ENCODE measurements at places on chromosomes 3 and 15.
A peak's percentile ranks its signal among the peaks of the same experiment; 100 is the strongest.

GRCh38 chr3:168272343-168272985, 176.7 kb upstream of the GOLIM4 start:
- no peak for DNase-seq

DNA sequence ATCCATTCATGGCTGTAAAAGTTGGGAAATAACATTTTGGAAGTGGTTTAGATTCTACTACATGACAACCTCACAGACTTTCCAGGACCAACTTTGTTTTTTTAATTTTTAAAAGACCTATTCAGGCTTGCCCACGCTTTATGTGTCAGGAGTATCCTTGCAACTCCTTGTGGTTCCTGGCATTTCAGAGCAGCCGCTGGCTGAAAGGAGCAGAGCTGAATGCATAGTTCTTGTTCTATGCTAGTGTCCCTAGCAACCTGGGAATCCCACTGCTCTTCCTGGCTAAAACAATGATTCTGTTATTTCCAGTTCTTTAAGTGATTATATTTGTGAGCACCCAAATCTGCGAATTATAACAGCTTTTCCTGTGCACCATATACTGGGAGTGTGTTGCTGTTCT, 34.9 kb downstream of the CP start:
- DNase-seq: no peak

- no peak for DNase-seq
Observed at GRCh38 chr3:178567611-178568010, 31.4 kb downstream of the KCNMB2 start.

- no peak for DNase-seq
Observed at GRCh38 chr3:122925756-122926155, 101.8 kb downstream of the SEMA5B start.

DNA sequence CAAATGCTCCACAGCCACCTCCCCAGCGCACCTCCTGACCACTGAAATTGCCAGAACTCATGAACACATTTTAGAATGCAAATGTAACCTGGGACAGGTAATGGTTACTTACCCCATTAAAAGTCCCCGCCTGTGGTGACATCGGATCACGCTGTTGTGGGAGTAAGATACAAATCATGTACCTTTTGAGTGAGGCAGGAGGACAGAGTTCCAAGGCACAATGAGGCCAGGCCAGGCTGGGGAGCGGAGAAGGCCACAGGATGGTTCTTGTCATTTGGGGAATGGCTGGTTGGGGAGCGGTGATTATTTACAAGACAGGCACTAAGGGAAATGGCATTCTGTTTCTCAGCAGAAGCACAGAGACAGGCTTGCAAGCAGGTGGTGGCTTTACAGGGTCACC, 490.0 kb downstream of the EDEM1 start:
- no peak for DNase-seq

DNA sequence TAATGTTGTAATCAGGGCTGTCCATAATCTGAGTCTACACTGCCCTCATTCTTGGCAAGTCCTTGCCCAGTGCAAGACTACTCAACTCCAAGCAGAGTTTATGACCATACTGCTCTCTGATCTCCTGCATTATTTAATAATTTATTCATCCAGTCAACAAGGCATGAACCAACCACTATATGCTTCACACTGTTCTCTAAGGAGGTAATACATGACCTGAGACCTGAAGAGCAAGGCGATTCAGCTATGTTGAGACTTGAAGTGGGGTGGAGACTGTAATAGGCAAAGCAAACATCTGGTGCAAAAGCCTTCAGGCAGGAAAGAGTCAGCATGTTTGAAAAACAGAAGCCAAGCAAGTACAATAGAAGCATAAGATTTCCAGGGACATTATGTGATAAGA, 1362.8 kb downstream of the ROBO2 start:
- no peak for DNase-seq

- peak; percentile 28 for DNase-seq
Observed at GRCh38 chr3:139198929-139199328, 144.9 kb upstream of the MRPS22 start.

DNA sequence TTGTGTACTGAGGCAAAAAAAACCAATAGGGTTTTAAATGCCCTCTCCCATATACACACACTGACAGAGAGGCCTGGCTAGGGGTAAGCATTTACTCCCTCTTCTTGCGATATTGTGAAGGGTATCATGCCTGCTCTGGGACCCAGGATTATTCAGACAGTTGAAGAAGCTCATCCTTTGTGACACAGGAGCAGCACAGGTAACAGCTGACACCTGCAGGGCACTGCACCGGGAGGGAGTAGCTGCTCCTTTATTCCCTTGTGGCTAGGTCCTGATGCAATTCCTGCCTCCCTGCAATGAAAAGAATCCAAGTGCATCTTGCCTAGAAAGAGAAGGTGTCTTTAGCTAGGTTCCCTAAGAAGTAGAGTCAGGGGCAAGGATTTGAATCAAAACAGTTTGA, 23.4 kb downstream of the POMGNT2 start:
- DNase-seq: no peak

GRCh38 chr15:34861214-34861613, 65.9 kb upstream of the ACTC1 start:
- DNase-seq: no peak

GRCh38 chr3:5756443-5756842, 568.9 kb downstream of the EDEM1 start:
- no peak for DNase-seq

DNA sequence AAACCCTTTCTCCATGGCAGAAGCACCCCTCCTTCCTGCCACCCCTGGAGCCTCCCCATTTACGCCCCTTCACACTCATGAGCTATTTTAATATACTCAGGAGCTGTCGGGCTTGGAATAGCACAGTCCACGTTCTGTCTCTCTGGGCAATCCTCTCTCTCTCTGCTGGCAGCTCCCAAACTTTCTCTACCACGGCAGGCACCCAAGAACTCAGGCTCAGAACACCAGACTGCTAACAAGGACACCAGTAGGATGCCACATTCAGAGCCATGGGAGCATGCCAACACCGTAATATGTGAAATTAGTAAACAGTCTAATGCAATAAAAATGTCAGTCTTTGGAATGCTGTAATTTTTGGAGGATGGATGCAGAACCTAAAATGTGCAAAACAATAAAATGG, 19.3 kb downstream of the TNFAIP8L3 start:
- peak; percentile 70 for DNase-seq

- DNase-seq: no peak
Observed at GRCh38 chr15:68614286-68615035, 35.7 kb downstream of the CORO2B start.

DNA sequence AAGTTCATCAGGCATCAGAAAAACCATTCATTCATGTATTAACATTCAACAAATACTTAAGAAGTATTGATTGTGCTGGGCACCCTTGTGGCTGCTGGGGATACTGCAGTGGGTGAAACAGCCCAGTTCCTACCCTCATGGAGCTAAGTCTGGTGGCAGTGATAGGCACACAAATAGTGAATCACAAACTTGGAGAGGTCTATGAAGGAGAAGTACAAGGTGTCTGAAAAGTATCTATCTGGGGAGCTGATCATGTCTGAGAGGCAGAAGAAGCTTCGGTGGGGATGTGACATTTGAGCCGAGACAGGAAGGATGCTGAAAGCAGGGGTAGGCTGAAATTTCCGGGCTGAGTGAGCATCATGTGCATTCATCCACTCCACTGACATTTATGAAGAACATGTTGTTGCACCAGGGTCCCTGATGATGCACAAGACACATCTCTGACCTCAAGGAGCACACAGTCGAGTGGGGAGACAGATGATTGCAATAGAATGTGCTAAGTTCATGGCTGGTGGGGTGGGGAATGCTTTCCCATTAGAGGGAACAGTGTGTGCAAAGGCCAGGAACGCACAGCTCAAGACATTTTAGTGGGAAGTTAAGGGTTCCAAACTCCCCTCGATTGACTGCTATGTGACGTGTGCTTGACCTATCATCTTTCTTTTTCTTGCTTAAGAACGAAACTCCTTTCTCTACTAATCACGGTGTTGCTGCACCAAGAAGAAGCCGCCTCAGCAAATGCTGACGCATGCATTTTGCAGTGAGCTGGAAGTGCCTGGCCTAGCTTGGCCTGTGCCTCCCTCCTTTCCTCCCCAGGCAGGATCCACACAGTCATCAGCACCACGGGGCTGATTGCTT, 309.1 kb upstream of the ICE2 start:
- DNase-seq: peak; percentile 9

GRCh38 chr3:188196232-188196990, 42.5 kb downstream of the LPP start:
- DNase-seq: no peak

DNA sequence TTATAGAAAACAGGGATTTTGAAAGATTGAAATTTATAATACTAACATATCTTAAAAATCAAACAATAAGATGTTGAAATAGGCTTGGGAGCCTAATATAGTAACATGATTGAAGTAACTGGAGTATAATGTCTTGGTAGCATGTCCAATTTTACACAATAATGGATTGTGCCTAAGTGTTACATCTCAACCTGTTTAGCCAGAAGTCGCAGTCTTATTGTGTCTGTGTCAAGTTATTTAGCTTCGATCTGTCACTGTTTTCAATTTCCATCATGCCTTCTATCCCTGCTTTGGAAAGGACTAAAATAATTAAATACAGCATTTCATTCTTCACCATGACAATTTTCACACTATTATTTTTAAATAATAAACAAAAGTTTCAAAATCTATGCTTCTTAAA, 1352.2 kb downstream of the SI start:
- DNase-seq: no peak

DNA sequence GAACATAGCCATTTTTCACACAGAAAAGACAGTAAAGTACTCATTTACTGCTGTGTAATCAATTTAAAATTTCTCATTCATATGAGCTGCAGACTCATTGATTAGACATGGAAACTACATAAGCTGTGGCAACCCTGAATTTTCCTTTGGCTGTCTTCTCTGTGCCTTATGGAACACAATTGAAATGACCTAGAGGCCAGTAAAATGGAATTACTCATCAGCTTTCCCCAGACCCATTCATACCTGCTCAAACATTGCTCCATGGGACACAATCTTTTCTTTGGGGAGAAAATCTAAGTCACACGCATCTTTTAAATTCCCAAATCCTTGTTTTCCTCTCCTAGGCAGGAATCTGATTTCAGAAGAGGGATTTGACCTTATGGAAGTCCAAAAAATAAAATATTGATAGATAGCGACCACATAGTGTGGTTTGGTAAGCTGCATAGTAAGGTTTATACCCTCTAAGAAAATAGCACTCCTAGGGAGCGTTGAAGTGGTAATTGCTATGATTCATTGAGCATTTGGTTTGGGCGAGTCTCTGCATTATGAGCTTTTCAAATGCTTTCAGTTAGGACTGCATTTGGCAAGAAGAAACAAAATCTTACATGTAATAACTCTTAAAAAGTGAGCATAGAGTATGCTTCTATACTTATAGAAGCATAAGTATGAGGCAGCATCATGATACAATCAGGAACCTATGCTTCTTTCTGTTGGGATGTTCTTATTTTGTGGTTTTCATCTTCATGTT, 243.4 kb upstream of the GADL1 start:
- no peak for DNase-seq

- DNase-seq: no peak
Observed at GRCh38 chr3:10602769-10603768, 97.7 kb upstream of the ATP2B2 start.

GRCh38 chr3:72553298-72553697, 294.9 kb downstream of the SHQ1 start:
- DNase-seq: no peak

GRCh38 chr3:182519569-182519968, 273.7 kb upstream of the ATP11B start:
- no peak for DNase-seq

DNA sequence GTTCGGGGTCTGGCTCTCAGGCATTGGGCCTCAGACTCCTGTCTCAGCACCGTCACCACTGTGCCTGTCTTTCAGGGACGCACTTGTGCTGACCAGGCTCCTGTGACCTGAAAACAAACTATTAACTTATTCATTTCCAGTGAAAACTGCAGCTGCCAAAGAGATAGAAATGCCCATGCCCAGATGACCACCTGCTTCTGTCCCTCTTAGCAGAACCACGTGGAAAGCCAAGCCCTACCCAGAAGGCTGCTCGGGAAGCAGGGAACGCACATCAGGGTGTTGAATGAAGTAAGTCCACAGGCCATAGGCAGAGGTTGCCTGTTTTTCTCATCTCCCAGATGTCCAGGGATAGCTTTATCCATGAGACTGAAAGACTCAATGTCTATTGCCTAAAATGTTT, 219.3 kb downstream of the EBLN2 start:
- no peak for DNase-seq

- DNase-seq: peak; percentile 84
Observed at GRCh38 chr3:69082805-69083204, 1.9 kb upstream of the ARL6IP5 start.

- DNase-seq: no peak
Observed at GRCh38 chr3:11287404-11287803, 15.2 kb downstream of the ATG7 start.

Data from fibroblast of gingiva (primary cell).